ENCODE measurements at places on chromosomes 6 and 20.
A peak's percentile ranks its signal among the peaks of the same experiment; 100 is the strongest.

DNA sequence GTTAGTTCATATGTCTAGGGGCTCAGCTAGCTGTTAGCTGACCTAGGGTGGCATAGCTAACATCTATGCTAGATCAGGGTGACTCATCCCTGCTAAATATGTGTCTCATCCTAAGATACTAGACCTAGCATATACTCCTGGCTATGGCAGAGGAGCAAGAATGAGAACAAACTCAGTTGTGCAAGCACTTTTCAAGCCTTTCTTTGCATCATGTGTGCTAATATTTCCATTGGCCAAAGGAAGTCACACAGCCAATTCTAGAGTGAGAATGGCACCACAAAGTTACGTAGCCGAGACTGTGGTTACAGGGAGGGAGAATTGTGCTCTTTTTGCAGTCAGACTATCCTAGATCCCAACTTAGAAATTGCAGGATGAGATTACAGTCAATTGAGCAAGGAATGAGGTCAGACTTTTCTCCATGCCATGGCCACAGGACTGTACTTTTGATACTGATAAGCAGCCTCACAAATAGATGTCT lies 78.7 kb downstream of the PLCB4 start:
- peak; percentile 17 for DNase-seq

- DNase-seq = peak; percentile 94
Measured at GRCh38 chr6:89297695-89298351, 17.3 kb downstream of the GABRR2 start.

DNA sequence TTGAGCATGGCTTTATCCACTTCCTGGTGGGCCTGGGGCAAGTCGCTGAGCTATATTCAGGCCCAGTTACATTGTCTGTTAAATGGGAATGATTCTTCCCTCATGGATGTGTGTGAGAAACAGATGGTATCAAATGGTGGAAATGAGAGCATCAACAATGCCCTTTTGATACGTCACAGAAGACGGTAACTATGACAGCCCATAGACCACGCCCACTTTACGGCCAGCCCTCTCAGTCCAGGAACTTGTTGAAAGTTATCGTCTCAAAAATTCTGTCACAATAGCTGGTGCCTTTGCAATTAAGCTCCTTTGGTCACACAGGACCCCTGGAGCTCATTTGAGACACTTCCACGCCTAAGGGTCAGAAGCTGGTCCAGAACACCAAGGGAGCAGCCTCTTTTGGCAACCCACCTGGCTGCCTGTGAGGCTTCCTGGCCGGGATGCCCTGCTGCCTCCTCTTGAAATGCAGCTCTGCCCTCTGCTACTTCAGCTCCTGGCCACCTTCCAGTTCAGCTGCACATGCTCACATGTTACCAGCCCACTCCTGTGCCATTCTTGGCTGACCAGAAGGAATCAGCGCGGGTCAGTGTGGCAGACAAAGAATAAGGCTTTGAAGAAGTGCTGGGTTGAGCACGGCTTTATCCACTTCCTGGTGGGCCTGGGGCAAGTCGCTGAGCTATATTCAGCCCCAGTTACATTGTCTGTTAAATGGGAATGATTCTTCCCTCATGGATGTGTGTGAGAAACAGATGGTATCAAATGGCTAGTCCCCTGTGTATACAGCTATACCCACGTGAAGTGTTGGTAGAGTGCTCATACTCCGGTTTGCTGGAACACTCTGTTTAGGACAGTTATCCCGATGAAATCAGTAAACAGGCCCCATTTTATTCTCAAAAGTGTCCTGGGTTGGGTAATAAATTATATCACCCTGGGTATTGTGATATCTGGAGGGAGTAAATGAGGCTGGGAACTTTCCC lies 199.2 kb upstream of the SUPT3H start:
- DNase-seq = no peak

DNA sequence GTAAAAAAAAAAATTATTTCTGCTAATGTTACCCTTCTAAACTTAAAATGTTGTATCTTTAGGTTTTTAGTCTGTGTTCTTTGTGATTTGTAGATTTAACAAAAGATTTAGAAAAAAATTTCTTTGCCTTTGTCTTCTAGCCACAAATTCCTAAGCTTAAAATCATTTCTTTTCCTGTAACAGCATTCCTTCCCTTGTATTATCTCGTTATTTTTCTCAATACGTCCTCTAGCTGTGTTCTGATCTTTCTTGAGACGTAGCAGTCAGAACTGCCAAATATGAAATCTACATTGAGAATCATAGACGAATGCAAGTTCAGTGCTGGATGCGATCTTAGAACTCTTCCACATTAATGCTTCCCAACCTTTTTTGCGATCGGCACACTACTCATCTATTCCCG lies 283.1 kb downstream of the UTRN start:
- DNase-seq = no peak

GRCh38 chr20:836190-836589 lies 2.7 kb downstream of the FAM110A start:
- DNase-seq = no peak

GRCh38 chr20:46031014-46031569 lies 2.1 kb downstream of the SLC12A5 start:
- no peak for DNase-seq

DNA sequence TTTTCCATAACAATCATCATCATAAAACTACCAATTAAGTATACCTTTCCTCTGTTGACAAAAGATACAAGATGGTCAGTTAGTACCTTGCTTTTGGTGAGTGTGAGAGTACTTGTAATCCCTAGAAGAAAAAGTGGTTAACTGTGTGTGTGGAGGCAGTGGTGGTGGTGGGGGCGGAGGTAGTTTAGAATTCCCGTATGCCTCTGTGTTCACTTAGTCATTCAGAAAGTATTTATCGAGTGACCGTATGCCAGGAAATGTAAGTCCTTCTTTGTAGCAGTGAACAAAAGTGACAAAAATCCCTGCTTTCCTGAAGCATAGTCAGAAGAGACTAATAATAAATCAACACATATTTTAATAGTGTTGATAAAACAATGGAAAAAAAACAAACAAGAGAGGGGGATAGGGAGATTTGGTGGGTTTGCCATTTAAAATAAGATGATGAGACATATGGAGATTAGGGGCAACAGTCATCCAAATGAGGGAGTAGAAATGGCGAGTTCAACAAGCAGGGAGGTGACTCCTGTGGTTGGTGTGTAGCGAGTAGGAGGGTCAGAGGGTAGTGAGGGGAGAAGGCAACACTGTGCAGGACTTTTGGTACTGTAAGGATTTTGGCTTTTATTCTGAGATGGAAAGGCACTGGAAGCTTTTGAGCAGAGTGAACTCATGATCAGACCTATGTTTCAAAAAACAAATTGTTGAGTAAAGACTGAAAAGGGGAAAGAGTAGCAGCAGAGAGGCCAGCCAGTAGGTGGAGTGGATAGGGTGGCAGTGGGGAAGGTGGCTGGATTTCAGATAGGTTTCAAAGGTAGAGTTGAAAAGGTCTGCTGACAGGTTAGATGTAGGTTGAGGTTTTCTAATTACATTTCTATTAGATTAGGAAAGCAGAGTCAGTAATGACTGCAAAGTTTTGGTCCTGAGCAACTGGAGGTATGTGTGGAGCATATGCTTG lies 40.3 kb upstream of the SIM1 start:
- DNase-seq = peak; percentile 91

DNA sequence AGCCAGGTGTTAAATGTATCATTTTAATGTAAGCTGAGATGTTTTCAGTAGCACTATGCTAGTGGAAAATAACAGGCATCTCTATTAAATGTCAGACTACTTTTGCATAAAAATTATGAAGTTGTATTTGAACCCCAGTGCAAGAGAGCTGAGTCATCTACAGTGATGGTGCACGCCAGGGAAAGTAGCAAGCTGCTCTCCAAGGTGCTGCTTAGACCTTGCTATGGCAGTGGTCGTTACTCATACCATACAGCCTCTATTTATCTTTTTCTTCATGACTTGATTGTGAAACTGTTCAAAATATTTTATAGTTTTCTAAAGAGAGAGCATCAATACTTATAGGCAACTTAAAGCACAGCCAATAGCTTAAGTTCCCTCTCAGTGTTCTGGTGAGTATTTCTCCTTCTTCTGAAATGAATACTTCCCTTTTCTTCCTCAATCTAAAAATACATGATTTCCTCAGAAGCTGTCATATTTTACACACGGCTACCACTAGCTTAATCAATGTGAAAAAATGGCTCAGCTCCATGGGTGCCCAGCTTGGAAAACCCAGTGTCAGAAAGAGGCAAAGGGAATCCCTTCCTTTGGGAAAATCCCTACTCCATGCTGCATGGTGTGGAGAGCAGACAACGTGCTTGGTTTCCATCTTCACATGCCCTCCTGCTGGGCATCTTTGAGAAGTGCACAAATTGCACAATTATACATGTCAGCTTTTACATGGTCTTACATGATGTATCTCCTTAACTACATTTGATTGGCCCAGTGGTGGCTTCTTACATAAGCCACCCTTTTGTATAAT lies 105.6 kb downstream of the ELOVL4 start:
- no peak for DNase-seq

GRCh38 chr20:49384437-49385434 lies 97.7 kb downstream of the KCNB1 start:
- DNase-seq = peak; percentile 36

DNA sequence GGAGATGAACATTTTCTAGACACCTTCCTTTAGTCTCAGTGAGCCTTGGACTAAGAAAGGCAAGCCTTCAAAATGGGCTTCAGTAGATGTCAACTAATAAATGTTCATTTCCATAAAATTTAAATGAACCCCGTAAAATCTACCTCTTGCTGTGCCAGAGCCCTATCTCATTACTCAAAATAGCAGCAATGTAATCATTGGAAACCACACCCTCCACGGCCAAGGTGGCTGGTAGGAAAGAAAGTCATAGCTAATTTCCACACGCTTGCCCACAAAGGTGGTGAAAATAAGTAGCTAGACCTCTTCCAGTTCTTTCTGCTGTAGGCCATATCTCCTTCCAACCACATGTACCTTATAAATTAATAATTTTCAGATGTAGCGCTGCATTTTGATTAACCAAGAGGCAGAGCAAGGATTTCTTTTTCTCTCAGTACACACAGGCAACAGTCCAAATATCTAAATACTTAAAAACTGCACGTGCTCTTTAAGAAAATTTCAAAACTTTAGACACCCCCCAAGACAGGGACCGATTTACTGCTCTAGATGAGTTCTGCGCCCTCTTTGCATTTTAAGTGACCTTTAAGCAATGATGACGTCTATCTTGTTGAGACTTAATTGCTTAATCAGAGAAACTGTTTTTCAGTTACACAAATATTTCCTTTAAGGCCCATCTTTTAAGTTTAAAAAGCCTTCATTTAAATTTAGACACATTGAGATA lies 290.8 kb downstream of the ZNF217 start:
- DNase-seq = no peak

DNA sequence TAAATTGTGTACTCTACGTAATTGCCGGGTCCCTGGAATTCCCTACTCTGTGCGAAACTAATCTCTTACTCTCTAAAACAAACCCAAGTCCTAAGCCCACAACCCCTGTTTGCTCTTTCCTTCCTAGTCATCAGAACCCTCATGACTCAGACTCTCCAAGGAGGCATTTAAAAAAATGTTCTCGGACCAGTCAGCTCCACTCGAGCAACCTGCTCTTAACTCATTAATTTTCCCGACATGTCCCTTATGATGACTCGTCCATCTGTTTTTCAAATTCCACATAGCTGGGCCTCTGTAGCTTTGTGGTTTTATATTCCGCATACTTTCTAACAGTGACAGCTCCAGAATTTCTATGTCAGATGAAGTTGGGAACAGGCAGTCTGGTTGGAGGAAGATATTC lies 2.6 kb upstream of the MUC22 start:
- DNase-seq = peak; percentile 84

GRCh38 chr20:59385480-59385879 lies 85.1 kb downstream of the EDN3 start:
- DNase-seq = no peak

DNA sequence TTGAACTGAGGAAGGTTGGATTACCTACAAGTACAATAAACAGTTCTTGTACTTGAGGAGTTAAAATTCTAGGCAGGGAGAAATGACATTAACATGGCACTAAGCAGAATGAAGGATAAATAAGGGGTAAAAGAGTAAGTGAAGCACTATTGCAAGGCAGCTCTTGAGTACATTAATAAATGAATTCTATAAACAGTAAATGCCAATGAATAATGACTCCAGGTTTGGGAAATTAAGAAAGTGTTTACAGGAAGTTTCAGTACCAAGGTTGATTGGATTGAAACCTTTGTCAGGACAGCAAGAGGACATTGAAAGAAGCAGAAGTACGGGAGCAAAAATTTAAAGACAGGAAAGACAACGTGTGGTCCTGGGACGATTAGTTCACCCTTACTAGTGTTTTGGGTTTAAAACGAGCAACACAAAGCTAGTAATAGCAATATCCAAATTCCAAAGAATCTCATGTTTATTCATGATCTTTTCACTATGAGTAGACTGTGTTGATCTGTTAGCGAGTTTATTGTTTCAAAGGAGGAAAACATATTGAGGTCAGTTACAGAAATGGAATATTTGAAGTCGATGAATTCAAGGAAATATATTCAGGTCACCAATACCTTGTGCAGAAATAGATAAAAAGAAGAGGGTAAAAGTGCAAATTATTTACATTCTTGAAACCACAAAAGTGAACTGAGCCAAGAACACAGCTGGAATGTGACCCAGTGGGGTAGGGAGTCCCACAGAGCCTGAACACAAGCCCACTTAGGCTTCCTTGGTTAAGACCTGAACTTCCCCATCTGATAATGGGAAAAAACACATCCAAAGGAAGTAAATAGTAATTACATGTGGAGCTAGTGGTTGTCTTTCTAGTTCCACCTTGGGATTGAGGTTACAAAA lies 80.8 kb downstream of the MKKS start:
- DNase-seq = peak; percentile 77

- no peak for DNase-seq
Measured at GRCh38 chr6:82038631-82039030, 208.9 kb downstream of the IBTK start.

- DNase-seq = no peak
Measured at GRCh38 chr6:31498748-31499147, 803 bp downstream of the MICB start.

DNA sequence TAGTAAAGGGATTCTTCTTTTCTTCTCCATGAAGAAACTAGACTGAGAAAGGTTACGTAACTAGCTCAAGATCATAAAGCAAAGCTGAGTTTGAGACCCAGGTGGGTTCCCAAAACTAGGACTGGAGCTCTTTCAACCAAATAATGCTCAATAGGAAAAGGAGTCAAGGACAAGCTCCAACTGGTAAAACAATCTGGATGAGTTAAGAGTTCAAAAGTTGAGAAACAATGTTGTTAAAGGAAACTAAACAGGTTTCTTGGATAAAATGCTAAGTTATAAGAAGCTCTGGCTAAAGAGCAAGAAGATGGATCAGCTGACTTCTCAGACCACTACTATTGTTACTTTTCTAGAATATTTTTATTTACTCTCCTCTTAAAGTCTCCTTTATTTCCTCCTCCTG lies 137.3 kb downstream of the MMS22L start:
- no peak for DNase-seq
